CD4-positive, alpha-beta T cell (primary cell): ENCODE measurements at places on chromosomes 2 and 18.

GRCh38 chr2:100291152-100291970, 30.9 kb downstream of the LONRF2 start:
- peak; percentile 24 for DNase-seq

DNA sequence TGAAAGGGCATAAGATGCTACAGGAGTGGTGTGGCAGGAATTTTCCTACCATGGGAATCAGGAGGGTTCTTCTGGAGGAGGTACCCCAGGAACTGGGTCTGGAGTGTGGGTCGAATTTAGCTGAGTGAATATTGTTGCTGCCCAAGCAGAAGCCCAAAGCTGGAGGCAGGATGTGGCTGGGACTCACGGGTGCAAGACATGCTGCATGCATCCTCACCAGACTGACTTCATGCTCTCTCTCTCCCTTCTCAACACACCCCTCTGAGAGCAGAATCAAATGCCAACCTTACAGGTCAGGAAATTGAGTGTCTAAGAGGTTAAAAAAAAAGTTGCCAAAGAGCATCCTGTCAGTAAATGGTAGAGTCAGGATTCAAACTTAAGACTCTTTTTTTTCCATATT, 78.8 kb upstream of the TTC39C start:
- peak; percentile 11 for DNase-seq

DNA sequence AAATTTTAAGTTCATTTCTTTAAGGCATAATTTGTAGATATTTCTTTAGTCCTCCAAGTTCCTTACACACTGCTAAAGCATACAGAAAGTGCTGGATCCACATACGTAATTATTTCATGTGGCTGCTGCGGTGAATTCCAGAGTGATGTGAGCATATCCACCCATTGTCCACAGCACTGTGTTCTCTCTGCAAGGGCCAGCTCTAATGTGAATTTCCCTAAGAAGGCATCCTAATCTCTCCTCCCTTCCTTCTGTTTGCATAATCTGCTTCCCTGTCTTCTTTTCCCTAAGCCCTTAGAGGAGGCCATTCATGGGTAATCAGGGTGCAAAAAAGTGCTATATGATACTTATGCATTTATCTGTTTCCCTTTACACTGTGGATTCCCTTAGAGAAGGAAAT, 57.2 kb downstream of the COBLL1 start:
- no peak for DNase-seq

- DNase-seq = no peak
These were observed 56.0 kb downstream of the SH3BP4 start for GRCh38 chr2:235007664-235008457.

DNA sequence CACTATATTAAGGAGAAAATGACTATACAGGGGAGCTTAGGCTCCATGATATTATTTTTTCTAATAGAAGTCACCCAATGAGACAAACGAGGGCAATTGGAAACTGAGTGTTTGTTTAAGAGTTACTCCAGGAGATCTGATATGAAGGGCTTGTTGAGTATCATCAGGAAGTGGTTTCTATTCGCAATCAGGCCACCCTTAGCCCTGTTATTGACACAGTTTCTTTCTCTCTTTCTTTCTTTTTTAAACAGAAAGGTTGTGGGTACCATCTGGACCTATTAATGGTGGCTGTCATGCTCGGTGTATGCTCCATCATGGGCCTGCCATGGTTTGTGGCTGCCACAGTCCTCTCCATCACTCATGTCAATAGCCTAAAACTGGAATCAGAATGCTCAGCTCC, 117.3 kb downstream of the DPP4 start:
- no peak for DNase-seq

GRCh38 chr2:113148606-113149552, 21.5 kb downstream of the IL1RN start:
- no peak for DNase-seq
